ENCODE measurements at places on chromosomes 11 and 22. TPM values are rescaled to one million over a fixed set of nuclear protein-coding genes. Genes with fewer than 3 reads are reported as not detected.
A peak's percentile ranks its signal among the peaks of the same experiment; 100 is the strongest.

DNA sequence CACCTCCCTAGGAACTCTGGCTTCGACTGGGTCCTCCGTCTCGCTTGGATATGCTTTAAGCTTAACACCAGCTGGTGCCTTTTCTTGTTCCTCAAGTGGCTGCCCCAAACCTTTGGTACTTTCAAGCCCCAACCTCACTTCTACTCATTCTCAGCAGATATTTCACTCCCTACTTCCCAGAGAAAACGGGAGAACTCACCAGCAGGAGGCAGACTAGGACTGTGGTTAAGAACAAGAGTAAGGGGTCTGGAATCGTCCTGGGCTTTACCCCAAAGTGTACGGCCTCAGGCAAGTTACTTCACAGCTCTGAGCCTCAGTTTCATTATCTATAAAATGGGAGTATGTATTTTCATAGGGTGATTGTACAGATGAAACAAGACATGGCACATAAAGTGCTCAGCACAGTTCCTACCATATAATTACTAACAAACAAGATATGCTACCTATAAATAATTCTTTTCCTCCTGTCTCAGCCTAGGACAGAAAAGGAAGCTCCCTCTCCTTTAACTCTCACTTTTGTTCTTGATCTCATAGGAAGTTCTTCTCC lies 37.8 kb downstream of the PAMR1 start:
- DNase-seq, result peak; percentile 62

ELMOD1 gene
- 2.1 TPM for total RNA-seq

AGBL2 gene
- 0.17 TPM for total RNA-seq

ALG12 gene
- 14.6 TPM for total RNA-seq

GRCh38 chr11:16973338-16973964 lies 40.8 kb downstream of the PLEKHA7 start:
- no peak for DNase-seq

- peak; percentile 15 for DNase-seq
Observed at GRCh38 chr11:44290208-44290607, 19.7 kb downstream of the ALX4 start.

DNA sequence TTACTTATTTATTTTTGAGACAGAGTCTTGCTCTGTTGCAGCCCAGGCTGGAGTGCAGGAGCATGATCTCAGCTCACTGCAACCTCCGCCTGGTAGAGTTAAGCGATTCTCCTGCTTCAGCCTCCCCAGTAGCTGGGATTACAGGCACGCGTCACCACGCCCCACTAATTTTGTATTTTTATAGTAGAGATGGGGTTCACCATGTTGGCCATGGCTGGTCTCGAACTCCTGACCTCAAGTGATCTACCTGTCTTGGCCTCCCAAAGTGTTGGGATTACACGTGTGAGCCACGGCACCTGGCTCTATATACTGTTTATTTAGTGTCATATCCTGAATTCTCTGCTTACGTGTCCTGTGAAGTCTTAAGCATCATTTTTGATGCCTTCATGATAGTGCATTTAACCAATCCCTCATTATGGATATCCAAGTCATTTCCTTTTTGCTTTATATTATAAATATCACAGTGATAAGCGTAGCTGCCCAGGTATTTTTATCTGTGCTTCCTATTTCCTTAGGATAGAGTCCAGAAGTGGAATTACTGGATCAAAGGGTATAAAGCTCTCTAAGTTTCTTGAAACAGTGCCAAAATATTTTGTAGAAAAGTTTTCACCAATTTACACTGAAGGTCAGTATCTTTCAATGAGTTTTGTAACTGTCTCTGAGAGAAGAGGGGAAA lies 871 bp upstream of the SIDT2 start:
- peak; percentile 36 for DNase-seq

GRCh38 chr11:5737091-5737490 lies 843 bp downstream of the OR56B1 start:
- no peak for DNase-seq

PKP3 gene
- 0.68 TPM for total RNA-seq

CBLIF gene
- not detected for total RNA-seq

MAP4K2 gene
- total RNA-seq, result 93.6 TPM
